Endothelial cell (in vitro differentiated cells): ENCODE measurements at places on chromosomes 1 and 21.

- no peak overlapping the region for H3K4me3 ChIP-seq
- H3K4me1 ChIP-seq: no peaks in the 10 kb centered on the region
- peaks cover 8% of the 10 kb centered on the region for H3K27me3 ChIP-seq
- no peak overlapping the region for H3K27ac ChIP-seq
- DNase-seq: no peak
- H3K36me3 ChIP-seq: no peaks in the 10 kb centered on the region
Measured at GRCh38 chr1:5758000-5758858, 234.0 kb downstream of the NPHP4 start.

DNA sequence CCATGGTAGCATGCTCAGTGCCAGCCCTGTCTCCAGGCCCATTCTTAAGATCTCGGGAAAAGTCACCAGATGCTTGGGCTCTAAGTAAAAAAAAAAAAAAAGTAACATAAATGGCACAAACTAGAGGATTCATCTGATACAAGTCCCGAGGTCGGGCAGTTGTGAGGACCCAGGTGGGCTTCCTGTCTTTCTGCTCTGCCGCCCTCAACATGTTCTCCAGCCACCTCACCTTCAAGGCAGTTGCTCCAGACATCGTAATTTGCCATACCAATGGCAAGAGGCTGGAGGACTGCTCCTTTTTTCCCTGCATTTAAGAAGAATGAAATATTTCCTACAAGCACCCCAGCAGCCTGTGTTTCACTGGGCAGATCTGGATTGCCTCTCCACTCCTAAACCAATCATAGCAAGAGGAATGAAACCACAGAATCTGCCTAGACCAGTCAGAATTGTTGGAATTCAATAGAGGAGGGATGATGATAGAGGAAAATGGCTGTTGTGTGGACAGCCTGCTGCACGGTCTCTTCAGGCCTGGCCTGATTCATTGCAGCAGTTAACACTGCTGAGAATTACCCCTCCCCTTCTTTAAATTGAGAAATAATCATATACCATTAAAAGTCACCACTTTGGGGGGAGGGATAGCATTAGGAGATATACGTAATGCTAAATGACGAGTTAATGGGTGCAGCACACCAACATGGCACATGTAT is 5.4 kb downstream of the HMGN2 start:
- no peak for DNase-seq
- H3K27me3 ChIP-seq: peaks cover 12% of the 10 kb centered on the region
- peaks cover 9% of the 10 kb centered on the region for H3K4me1 ChIP-seq
- H3K4me3 ChIP-seq: no peak overlapping the region
- no peak overlapping the region for H3K27ac ChIP-seq

DNA sequence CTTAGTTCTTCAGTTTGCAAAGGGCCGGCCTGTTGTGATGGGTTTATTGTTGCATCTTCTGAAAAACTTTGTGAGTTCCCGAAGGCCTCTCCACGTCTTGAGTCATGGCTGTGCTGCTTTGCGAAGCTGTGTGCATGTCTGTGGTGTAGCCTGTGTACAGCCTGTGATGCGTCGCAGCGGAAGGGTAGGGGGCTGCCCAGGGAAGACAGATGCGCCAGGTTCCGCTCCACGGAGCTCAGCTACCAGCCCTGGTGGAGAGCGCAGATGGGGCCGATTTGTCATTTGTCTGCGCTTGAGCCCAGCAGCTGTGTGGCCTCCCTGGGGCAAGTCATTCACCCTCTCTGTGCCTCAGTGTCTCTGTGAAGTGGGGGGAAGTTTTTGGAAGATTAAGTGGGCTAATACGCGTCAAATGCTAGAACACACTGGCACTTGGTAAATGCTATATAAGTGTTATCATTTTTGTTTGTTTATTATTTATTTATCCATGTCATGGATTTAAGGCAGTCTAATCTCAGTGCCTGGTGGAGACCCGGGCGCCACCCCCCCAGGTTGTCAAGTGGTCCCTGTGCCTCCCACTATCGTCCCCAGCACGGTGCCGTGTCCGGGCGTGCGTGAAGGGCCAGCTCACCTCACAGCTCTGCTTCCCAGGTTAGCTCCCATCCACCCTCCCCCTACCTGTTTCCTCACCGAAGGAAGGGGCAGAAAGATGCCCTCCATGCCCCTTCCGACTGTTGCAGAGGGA is 8.4 kb downstream of the PDE9A start:
- peaks cover 15% of the 10 kb centered on the region for H3K4me1 ChIP-seq
- H3K27me3 ChIP-seq: peaks cover 5% of the 10 kb centered on the region
- no peak overlapping the region for H3K4me3 ChIP-seq
- H3K36me3 ChIP-seq: peaks cover 15% of the 10 kb centered on the region
- H3K27ac ChIP-seq: no peak overlapping the region

DNA sequence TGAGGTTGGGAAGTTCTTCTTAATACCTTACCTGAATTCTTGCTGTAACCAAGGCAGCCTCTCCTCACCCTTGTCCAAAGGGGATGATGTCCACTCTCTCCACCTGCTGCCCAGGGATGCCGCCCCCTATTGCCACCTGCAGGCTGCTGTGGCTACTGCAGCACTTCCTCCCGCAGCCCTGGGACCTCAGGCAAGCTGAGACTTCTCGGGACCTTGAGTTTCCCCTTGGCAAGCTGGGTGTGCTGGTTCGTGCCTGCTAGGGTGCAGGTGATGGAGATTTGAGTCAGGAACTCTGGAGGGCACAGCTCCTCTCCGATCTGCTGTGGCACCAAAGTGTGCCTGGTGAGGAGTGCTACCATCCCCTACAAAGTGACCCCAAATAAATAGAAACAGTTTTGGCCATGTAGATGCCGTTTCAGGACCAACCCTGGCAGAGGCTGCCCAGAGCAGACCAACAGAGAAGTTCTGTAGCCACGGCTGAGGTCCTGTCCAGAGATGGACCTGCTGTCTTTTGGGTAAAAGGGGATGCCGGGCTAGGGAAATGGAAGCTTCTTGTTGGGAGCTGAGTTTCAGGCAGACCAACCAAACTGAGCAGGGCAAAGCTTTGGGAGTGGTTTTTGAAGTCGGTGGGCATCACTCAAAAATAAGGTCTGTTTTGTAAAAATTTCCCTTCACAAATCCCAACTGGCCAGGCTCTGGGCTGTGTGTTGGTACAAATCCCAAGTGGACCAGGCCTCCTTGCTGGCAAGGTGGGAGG is 31.7 kb downstream of the RUNX3 start:
- H3K4me1 ChIP-seq: no peaks in the 10 kb centered on the region
- no peaks in the 10 kb centered on the region for H3K27me3 ChIP-seq
- peak; percentile 80 for DNase-seq

DNA sequence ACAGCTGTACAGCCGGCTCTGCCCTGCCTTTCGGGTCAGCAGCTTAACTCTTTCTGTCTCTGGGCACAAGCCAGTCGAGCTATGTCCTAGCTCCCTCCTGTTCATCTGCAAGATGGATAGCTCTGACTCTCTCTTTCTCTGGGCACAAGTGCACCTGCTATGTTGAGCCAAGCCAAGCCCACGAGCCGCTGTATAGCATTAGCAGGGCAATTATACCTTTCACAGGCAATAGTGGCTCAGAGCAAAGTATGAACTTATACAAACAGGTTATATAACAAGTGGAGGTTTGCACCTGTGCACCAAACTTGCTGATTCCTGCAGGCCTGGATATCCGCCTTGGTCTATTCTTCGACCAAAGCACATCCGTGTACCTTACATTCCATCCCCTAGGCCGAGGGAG is 33.0 kb upstream of the CR2 start:
- peaks cover 3% of the 10 kb centered on the region for H3K4me1 ChIP-seq
- H3K4me3 ChIP-seq: no peak overlapping the region
- H3K27me3 ChIP-seq: peaks cover 5% of the 10 kb centered on the region
- DNase-seq: no peak
- no peaks in the 10 kb centered on the region for H3K36me3 ChIP-seq

GRCh38 chr21:32190493-32191144 is 88.2 kb downstream of the MIS18A start:
- DNase-seq: no peak
- H3K4me3 ChIP-seq: no peak overlapping the region

DNA sequence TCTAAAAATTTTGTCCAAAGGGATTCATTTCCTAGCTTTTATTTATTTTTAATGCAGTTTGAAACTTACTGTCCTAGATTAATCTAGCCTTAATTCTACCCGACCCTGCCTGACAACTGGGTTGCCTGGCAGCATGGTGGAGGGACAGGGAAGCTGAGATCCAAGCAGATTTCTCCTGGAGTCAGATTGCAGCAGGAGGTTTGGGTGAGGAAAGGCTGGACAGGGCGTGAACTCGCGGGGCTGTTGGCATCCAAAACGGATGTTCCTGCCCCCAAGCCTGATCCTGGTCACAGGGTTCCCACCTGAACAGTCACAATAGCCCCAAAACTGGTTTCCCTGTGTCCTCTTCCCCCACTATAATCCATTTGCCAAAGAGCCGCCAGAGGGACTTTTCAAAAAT is 23.2 kb downstream of the TCEA3 start:
- H3K27ac ChIP-seq: no peak overlapping the region
- H3K27me3 ChIP-seq: peaks cover 12% of the 10 kb centered on the region
- H3K36me3 ChIP-seq: peaks cover 8% of the 10 kb centered on the region

GRCh38 chr21:32584472-32584871 is 851 bp downstream of the TCP10L start:
- H3K27ac ChIP-seq: no peak overlapping the region
- no peaks in the 10 kb centered on the region for H3K36me3 ChIP-seq
- no peak overlapping the region for H3K4me3 ChIP-seq
- no peaks in the 10 kb centered on the region for H3K4me1 ChIP-seq

- DNase-seq: no peak
- H3K4me3 ChIP-seq: no peak overlapping the region
- no peaks in the 10 kb centered on the region for H3K36me3 ChIP-seq
- H3K27ac ChIP-seq: no peak overlapping the region
- H3K4me1 ChIP-seq: peaks cover 35% of the 10 kb centered on the region
Measured at GRCh38 chr1:57345916-57346315, 77.9 kb downstream of the DAB1 start.

- H3K4me3 ChIP-seq: no peak overlapping the region
- H3K36me3 ChIP-seq: no peaks in the 10 kb centered on the region
- DNase-seq: no peak
- no peak overlapping the region for H3K27ac ChIP-seq
- H3K4me1 ChIP-seq: peaks cover 3% of the 10 kb centered on the region
Measured at GRCh38 chr1:51222136-51222787, 13.8 kb upstream of the RNF11 start.

DNA sequence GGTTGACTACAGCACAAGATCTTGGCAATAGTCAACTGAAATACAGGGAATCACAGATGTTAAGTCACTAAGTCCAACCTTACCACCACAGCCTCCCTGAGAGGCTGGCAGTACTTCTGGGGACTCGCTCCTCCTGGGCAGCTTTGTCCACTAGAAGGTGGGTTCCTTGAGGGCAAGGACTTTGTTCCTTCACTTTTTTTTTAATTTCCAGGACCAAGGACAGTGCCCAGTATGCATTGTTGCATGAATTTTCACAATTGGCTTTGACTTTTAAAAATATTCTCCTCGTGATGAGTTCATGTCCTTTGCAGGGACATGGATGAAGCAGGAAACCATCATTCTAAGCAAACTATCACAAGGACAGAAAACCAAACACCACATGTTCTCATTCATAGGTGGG is 96.7 kb upstream of the IGSF21 start:
- no peak for DNase-seq
- peaks cover 2% of the 10 kb centered on the region for H3K27me3 ChIP-seq
- no peak overlapping the region for H3K4me3 ChIP-seq
- H3K27ac ChIP-seq: no peak overlapping the region
- H3K4me1 ChIP-seq: no peaks in the 10 kb centered on the region

DNA sequence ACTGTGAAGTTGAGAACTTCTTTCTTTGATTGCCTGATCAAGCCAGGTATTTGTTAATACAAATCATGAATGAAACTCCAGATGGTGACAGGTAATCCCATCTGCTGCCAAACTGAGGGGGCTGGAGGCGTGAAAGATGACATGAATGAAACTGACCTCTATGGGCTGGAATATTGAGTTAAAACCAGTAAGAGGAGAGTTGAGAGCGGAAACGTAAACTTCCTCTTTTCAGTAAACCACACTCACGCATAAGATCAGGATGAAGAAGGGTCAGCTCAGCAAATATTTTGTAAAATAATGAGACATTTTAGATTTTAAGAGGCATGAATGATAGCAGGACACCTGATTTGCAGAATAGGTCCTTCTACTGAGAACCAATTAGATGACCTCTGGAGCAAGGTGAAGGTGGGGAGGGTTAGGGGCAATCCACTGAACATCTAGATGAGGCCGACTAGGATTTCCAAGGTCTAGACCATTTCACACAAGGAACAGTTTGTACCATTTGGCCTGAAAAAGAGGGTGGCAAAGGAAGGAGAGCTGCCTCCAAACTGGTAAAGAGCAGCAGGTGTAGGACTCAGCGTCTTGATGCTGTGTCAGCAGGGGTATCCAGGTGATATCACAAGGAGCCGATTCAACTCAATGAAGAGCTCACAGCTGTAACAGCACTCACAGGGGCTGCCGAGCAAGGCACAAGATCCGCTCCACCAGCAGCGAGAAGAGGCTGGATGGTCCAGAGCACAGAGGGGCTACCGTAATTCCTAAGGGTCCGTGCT is 132.6 kb downstream of the NTPCR start:
- H3K27ac ChIP-seq: no peak overlapping the region
- peaks cover 12% of the 10 kb centered on the region for H3K36me3 ChIP-seq
- H3K4me3 ChIP-seq: no peak overlapping the region
- H3K27me3 ChIP-seq: no peaks in the 10 kb centered on the region

- H3K4me1 ChIP-seq: no peaks in the 10 kb centered on the region
- H3K4me3 ChIP-seq: no peak overlapping the region
- no peak overlapping the region for H3K27ac ChIP-seq
- H3K36me3 ChIP-seq: no peaks in the 10 kb centered on the region
Measured at GRCh38 chr1:73736125-73736524, 461.9 kb downstream of the LRRIQ3 start.

DNA sequence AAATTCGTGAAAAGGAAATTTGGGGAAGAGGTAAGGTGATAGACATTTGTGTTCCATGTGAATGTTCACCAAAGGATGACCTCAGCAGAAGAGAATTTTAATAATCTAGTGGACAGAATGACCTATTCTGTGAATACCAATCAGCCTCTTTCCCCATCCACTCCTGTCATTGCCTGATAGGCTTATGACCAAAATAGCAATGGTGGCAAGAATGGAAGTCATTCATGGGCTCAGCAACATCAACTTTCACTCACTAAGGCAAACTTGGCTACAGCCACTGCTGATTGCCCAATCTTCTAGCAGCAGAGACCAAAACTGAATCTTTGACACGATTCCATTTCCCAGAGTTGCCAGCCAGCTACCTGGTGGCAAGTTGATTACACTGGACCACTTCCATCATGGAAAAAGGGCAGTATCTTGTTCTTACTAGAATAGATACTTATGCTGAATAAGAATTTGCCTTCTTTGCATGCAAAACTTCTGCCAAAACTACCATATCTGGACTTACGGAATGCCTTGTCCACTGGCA is 348.7 kb upstream of the PBX1 start:
- H3K36me3 ChIP-seq: peaks cover 2% of the 10 kb centered on the region
- no peak for DNase-seq
- H3K4me3 ChIP-seq: no peak overlapping the region
